ENCODE measurements at places on chromosomes 5 and 9.

GRCh38 chr9:86303316-86303975, 21.1 kb upstream of the ISCA1 start:
- DNase-seq = peak; percentile 81

- no peak for DNase-seq
These were observed 25.4 kb downstream of the ADAMTS16 start for GRCh38 chr5:5165541-5166002.

- DNase-seq = no peak
These were observed 804.6 kb upstream of the DMAC1 start for GRCh38 chr9:8604201-8604600.

DNA sequence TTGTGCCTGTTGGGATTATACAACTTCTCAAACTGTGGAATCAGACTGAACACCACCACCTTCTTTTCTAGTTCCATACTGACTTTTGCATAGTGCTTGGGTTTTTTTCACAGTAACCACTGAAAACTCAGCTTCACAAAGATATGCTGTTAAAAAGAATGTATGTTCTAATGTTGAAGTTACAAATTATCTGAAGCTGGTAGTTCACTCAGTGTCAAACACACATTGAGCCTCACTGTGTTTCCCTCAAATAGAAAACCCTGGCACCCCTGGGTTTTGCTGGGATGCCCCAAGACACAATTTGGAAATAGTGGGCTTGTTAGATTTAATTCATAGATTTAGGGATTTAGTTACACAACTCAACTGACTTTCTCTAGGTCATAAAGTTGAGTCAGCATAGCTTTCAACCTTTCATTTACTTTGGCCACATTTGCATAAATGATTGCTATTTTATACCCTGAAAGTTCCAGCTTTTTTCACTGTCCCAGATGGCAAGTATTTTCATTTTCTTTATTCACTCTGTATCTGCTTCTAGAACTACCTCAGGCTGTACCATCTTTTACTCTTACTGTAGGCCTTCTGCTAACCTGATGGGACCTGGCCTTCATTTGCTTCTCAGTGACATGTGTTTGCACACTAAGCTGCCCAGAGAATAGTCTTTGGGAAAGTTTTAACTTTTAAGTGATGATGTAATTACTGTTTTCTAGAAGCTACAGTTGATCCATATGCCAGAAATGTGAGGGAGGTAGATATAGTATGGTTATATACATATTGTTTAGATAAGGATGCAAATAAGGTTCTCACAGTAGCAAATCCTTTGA, 115.1 kb downstream of the CDC42SE2 start:
- no peak for DNase-seq

GRCh38 chr5:126732716-126733115, 44.2 kb upstream of the LMNB1 start:
- DNase-seq = no peak

DNA sequence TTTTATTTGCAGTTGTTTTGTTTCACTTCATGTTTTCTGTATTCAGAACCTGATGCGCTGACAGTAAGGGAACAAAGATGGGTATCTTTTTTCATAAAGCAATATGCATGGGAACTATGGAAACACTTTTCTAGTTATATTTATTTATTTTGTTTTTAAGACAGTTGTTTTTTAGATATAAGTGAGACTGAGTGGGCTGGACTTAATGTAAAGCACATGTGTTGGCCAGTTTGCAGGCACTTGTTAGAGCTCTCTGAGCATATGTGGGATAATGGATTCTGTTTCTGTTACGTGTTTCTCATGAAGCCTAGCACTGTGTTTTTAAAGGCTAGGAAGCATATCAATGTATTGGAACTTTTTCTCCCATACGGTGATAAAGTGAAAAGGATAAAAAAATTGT, 164.1 kb downstream of the PRR16 start:
- DNase-seq = no peak

DNA sequence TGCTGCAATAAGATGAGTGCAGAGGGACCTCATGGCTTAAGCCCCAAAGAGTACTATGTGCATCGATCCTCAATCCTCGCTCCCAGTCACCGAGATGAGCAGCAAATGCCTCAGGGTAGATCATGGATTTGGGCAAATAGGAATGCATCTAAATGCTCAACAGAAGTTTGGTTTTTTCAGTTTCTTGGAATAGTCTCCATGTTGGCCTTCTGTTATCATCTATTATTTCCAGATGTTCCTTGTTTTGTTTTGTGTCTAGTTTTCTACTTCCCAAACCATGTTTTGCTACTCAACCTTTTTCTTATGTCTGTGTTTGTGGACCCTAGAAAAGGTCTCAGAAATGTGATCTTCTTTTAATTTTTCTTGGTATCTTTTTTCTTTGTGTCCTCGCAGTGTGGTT, 43.5 kb upstream of the RASGRF2 start:
- DNase-seq = no peak

DNA sequence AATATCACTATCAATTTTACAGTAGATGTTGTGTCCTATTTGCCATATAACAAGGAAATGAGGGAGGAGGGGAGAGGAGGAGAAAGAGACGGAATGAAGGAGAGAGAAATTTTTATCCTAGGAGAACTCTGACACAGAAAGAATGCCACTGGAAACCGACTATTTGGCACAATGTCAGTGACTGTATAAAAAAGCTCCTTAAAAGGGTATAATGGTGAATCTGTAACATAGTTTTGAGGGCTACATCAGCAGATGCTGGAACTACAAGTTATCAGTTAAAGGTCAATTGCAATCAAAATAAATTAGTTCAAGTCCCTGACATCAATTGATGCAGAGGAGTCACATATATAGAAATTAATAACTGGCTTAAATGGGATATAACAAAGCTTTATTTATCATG, 5.7 kb downstream of the EDIL3 start:
- no peak for DNase-seq

DNA sequence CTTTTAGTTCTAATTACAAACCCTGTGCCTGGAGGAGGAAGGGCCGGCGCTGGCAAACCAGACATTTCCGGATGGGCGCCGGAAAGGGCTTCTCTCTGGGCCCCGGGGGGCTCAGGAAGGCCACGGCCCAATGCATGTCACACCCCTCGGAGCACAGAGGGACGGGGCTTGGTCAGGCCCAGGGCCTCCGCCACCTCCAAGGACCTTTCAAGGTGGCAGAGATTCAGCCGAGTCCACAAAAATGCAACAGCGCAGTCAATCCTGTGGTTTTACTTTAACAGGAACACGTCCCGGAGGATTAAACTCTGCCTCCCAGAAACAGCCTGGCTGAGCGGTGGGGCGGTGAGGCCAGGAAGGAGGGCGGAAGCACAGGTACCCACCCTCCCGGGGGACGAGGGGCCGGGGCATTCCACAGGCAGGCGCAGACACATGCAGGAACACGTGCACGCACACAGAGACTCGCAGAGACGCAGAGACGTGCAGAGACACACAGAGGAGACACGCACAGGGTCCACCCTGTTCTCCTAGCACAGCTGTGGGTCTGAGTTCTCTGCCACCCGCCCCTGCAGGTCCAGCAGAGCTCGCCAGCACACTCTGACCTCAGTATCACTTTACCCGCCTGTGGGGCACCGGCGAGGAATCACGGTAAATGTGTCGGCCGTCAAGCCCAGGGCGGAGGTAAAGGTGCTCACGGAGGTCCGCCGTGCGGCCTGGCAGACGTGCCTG, 23.0 kb downstream of the SLC9A3 start:
- no peak for DNase-seq

GRCh38 chr5:75113354-75114113, 61.2 kb upstream of the GCNT4 start:
- DNase-seq = no peak
